Kidney (tissue), 22 donors: ENCODE measurements at places on chromosomes 2 and 18. TPM values are rescaled to one million over a fixed set of nuclear protein-coding genes. Genes with fewer than 3 reads are reported as not detected.

PTH2R gene
- total RNA-seq = 54.8 TPM

GRCh38 chr2:46870051-46870839, 45.4 kb downstream of the MCFD2 start:
- no peak for DNase-seq

- no peak for DNase-seq
Observed at GRCh38 chr2:189125195-189125594, 54.4 kb downstream of the COL5A2 start.

GRCh38 chr2:230219419-230220331, at the start of gene SP110:
TSS of gene SP110 (minus strand) at chr2:230219984. CDS start at chr2:230216927, 3,057 bp downstream.
- peak; percentile 90 for DNase-seq

GRCh38 chr2:38259311-38259710, 117.8 kb downstream of the ATL2 start:
- no peak for DNase-seq

BARD1 gene
- 9.8 TPM for total RNA-seq

- peak; percentile 62 for DNase-seq
Observed at GRCh38 chr2:132670496-132671150, 618 bp upstream of the LYPD1 start.

DNA sequence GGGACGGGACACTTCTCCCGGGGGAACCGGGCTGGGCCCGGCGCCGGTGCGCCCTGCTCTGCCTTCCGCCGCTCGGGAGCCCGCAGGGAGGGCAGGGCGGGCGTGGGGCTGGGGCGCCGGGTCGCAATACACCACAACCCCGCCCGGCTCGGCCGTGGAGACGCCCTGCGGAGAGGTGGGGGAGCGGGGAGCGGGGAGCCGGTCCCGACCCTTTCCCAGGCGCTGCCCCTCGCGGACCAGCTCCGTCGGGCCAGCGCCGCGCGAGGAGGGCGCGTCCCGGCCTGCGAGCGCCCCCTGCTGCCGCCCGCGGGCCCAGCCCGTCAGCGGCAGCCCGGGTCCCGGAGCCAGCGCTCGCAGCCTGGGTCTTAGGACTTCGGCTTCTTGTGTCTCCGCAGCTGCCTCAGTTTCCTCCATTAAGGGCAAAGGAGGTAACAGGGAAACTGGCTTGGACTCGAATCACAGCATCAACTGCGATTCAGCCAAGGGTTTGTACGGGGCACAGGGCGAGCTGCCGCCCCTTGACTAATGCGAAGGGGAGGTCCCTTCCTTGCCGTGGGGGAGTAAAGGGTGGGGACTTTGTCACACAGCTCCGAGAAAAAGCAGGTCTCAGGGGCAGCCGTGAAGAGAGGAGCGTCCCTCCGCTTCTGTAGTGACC, 635 bp upstream of the ADRA2B start:
- DNase-seq = peak; percentile 84

DNA sequence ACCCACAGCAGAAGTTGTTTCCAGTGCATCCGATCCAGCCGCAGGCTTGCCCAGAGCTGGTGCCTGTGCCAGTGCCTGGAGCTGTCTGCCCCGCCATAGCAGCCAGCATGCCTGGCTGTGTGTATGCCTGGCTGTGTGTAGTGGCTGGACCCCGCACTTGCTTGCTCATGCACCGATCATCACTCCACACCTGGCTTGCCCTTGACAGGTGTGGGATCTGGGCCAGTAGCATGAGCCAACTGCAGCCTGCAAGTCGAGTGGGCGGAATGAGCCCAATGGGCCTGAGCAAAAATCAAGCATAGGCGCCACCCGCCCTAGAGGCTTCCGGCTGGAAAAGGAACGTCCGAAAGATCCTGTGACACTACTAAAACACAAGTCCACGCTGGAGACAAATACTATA, 74.5 kb downstream of the EPB41L3 start:
- no peak for DNase-seq

UCN gene
- total RNA-seq = 1.4 TPM

GRCh38 chr18:59518705-59519104, 159.6 kb upstream of the LMAN1 start:
- DNase-seq = no peak

- no peak for DNase-seq
Observed at GRCh38 chr2:198326431-198326830, 522.0 kb downstream of the PLCL1 start.

- no peak for DNase-seq
Observed at GRCh38 chr2:161436411-161436810, 20.3 kb downstream of the TBR1 start.

CEBPZOS gene
- 38.3 TPM for total RNA-seq

DNAH6 gene
- 4.6 TPM for total RNA-seq

LAMA1 gene
- 14.1 TPM for total RNA-seq

GRCh38 chr18:48853588-48853987, 97.2 kb downstream of the SMAD7 start:
- DNase-seq = no peak

DNA sequence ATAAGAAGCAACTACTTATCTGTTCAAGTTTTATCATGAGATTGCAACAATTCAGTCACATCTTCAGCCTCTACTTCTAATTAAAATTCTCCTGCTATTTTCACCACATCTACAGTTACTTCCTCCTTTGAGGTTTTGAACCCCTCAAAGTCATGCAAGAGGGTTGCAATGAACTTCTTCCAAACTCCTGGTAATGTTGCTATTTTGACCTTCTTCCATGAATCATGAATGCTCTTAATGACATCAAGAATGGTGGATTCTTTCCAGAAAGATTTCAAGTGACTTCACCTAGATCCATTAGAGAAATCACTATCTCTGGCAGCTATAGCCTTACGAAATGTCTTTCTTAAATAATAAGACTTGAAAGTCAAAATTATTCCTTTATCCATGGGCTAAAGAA, 1052.8 kb upstream of the NRXN1 start:
- no peak for DNase-seq
